ENCODE measurements at places on chromosomes 3 and 15.

DNA sequence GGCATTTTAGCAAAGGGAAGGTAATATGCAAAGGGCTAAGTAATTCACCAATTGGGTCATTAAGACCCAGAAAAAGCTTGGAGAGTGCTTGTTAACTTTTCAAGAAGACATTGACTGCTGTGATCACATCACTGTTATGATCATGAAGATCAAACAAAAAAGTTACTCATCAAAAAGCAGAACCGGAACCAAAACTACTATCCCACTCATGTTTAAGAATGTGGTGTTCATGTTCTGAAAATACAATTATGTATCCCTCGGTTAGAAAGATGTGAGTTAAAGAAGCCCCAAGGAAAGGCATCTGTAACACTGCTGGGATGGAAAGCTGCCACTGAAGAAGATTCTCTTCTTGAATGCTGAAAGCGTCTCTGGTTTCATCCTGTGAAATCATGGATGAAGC, 32.6 kb downstream of the BBX start:
- no peak for DNase-seq

- DNase-seq: no peak
Observed at GRCh38 chr3:133162670-133163305, 124.6 kb downstream of the TMEM108 start.

DNA sequence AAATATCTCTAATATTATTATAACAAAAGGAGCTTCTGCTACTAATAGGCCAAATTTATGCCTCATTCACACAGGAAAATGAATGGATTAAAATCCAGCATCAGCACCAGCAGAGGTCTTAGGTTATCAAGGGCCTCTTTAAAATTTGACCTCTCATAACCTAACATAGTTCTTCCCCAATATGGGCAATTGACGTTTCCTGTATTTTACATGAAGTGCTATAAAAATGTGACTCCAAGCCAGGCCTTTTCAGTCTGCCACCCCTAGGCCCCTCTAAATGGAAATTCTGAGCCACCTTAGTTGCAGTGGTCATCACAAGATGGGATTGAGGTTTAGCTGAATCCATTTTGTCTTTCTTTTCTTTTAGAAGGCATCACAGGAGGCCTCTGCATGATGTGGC, 70.1 kb downstream of the CASR start:
- no peak for DNase-seq

DNA sequence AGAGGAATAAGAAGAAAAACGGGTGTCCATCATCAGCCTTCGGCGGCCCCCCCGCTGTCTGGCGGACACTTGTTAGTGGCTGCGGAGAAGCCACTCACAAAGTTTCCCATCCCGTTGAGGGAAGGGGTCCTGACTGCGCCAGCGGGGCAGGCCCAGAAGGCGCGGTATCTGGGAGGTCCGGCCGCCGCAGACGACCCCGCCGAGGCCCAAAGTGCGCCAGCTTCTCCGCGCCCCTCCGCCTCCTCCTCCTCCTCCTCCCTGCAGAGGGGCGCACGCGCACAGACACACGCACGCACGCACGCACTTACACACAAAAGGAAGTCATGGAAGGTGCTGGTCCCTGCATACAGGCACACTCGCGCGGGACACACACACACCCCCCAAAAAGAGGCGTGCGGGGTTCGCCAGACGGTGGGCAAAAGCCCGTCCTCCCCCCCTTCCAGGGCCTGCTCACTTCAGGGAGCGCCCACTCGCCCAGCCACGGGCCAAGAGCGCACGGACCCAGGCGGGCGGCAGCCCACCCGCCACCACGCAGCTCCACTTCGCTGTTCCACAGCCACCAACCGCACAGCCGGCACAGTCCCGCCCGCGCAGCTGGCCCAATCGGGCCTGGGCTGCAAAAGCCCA, 18.0 kb downstream of the ZNF148 start:
- DNase-seq: no peak

DNA sequence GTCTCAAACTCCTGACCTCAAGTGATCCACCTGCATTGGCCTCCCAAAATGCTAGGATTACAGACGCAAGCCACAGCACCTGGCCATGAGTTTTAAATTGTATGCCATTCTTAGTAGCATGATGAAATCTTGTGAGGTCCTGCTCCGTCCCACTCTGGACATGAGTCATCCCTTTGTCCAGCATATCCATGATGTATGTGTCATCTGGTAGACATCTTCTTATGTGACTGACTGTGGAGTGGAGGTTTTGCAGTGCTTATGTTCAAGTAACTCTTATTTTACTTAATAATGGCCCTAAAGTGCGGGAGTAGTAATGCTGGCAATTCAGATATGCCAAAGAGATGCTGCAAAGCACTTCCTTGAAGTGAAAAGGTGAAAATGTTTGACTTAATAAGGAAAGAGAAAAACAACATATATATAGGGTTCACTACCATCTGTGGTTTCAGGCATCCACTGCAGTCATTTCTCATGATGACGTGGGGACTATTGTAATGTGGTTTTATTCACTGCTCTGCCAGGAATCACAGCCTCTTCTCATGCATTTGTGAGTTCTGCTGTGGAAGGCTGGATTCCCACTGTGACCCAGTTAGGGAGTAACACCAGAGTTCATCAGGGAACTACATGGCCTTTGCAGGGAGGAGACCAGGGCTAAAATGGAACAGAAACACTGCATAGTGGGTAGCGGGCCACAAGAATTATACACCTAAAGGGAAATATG, 204.6 kb upstream of the STRIT1 start:
- DNase-seq: no peak

GRCh38 chr3:126836220-126836860, 132.3 kb downstream of the CHCHD6 start:
- no peak for DNase-seq

DNA sequence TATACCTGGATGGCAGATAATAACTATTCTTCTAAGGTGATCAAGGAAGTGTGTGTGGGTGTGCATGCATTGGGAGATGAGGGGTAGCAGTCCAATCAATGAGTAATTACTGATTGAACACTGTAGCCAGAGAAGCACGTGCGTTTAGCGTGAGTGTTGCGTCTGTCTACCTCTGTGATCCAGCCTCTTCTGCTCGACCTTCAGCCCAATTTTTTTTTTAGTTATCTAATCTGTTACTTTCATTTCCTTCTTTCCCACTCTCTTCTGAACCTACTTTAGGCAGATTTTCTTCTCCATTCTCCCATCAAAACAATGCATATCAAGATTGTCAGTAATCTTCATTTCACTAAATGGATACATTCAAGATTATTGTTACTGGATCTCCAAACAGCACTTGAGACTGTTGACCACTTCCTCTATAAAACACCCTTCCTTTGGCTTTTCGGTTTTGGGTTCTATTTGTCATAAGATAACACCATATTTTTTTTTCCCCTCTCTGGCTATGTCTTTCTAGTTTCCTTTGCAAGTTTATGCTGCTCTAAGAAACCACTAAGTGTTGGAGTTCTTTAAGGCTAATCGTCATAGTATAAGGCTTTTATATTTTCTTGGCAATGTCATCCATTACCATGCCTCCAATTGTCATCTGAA, 41.0 kb downstream of the MCTP2 start:
- no peak for DNase-seq

All from NCI-H510A (cell line).